Right cardiac atrium (tissue), 5 donors: ENCODE measurements at places on chromosomes 6 and 20. TPM values are rescaled to one million over a fixed set of nuclear protein-coding genes. Genes with fewer than 3 reads are reported as not detected.

- no peak for DNase-seq
Observed at GRCh38 chr20:53714524-53714923, 120.9 kb upstream of the ZNF217 start.

DNA sequence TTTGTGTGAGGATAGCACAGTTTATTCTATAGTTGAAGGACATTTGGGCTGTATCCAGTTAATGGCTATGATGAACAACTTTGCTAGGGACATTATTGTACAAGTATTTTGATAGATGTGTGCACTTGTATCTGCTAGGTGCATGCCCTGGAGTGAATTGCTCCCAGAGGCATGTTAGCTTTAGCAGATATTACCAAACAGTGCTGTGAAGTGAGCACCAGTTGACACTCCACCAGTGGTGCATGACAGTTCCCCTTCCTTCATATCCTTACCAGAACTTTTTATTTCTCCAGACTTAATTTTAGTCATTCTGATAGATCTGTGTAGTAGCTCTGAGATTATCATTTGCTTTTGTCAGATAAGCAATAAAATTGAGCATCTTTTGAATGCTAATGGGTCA is 48.9 kb upstream of the ENPP5 start:
- no peak for DNase-seq

GRCh38 chr20:57392512-57393271 is 1.5 kb downstream of the RBM38 start:
- peak; percentile 84 for DNase-seq

- DNase-seq = no peak
Observed at GRCh38 chr6:111548368-111548767, 57.3 kb downstream of the TRAF3IP2 start.

GRCh38 chr6:87914637-87915395 is 132.8 kb upstream of the SPACA1 start:
- DNase-seq = no peak

DNA sequence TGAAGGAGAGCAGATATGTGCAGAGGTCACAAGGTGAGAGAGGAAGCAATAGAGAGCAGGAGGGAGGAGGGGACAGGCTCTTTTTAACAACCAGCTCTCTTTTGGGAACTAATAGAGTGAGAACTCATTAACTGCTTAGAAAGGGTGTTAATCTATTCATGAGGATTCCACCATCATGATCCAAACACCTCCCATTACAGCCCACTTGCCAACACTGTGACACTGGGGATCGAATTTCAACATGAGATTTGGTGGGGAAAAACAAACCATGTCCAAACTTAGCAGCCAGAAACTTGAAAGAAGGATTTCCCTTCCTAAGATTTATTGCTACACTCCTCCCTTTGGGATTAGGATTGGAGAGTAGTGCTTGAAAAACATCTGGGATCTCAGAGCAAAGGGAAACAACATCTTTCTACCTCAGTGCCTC is 135.5 kb upstream of the PLCB4 start:
- peak; percentile 24 for DNase-seq

DNA sequence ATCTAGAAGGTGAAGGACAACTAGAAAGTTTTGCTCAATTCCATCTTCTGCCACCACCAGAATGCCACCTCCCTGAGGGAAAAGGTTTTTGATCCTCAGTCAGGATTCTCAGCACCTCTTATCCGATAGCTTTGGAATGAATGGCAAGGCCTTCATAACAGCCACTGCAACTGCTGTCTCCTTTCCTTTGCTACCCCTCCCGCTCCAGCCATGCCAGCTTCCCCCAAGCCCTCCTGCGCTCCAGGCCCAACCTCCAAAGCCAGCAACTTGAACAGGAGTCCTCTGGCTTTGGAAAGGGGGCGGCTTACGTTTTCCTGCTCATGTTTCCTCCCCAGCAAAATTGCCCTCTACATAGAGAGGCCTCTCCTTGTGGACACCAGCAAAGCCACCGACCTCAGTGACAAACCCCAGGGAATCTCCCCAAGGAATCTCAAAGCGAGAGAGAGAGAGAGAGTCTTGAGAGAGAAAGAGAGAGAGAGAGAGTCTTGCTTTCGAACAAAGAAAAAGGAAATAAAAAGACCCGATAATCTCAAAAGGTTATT is 420 bp upstream of the BTN2A1 start:
- DNase-seq = peak; percentile 53

- DNase-seq = no peak
Observed at GRCh38 chr6:47736083-47736700, 37.8 kb downstream of the ADGRF4 start.

DNA sequence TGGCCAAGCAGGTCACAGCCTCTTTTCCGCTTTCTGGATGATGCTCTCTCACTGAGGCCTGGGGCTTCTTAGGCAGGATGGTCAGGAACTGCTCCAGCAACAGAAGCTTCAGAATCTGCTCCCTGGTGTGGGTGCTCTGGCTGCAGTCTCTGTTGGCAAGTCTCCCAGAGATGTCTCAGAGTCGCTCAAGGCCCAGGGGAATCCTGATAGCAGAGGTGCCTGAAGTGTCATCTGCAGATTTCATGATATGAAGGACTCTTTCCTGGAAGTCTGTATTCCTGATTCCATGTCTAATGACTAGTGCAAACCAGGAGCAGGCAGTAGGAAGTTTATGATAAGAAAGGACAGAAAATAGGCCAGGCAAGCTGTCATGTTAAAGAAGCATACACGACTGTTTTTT is 20.3 kb downstream of the ZSCAN31 start:
- DNase-seq = no peak

DNA sequence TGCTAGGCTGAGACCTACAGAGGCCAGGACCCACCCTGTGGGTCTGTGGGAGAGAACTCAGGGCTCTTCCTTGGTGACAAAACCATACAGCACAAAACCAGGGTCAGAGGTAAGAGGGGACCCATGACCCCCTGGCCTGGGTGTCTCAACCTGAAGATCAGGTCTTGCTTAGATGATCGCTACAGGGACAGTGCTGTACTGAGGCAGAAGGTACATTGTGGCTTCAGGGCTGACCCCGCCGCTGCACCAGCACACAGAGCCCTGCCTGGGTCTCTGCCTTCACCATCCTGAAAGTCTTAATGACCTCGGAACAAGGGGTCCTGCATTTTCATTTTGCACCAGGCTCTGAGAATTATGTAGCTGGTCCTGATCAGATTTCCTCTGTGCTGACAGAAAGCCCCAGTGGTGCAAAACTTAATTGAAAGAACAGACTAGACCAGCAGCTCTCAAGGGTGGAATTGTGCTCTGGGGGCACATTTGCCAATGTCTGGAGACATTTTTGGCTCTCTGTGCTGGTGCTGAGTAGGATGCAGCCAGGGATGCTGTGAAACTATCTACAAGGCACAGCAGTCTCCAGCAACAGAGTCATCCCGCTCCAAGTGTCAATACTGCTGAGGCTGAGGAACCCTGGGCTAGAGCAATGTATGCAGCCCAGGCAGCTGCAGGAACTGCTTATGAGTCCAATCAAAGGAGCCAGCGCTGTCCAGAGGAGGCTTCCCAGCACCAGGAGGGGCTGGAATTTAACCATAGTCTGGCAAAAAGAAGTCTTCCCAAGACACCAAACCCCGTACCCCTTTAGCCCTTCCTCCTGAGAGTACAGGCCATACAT is 254.9 kb downstream of the ERMARD start:
- no peak for DNase-seq

DNA sequence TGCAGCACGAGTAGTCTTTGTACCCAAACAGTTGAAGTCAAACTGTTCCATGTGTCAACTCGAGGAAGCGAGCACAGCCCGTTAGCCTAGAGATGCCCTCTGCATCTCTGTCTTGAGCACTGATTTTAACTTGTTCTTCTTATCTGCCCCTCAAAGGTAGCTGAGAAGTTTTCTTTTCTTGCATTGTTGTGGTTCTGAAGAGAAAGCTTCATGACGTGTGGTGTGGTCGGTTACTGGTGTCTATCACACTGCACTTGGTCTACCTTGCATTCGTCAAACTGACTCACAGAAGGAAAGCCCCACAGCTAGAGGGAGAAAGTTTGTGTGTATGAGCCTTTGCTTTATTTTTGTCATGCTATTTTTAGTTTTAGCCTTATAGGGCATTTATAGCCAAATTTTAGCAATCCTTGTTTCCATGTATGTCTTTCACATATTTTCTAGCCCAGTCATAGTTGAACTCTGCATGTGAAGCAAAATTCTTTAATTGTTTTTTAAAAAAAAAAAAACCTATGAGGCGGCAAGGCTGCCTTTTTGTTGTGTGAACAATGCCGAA is 115.1 kb downstream of the JAG1 start:
- no peak for DNase-seq

- no peak for DNase-seq
Observed at GRCh38 chr6:50816947-50817645, 1.6 kb upstream of the TFAP2B start.

GRCh38 chr20:53599378-53599777 is 5.7 kb upstream of the ZNF217 start:
- no peak for DNase-seq

- DNase-seq = no peak
Observed at GRCh38 chr20:57761413-57761734, 51.6 kb upstream of the PMEPA1 start.

DNA sequence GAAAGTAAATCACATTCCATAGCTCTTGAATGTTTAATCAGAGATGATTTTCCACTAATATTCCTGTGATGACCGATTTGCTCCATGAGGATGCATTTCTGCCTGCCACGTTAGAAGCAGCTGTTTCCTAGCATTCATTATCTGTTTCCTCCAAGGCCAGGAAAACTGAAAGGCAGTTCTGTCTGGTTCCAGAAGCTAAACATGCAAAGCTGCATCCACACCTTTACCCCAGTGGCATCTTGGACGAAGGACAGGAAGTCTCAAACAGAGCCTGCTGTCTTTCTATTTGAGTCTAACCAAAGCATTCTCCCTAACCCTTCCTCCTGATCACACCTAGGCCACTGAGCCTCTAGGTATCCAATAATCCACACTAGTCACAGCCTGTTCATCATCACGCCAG is 27.6 kb downstream of the CNKSR3 start:
- peak; percentile 7 for DNase-seq

Gene ZNF217
- 8.5 TPM for total RNA-seq

Gene ATXN1
- total RNA-seq = 47.6 TPM

Gene OTOR
- not detected for total RNA-seq

Gene ERVFRD-1
- not detected for total RNA-seq

Gene IPCEF1
- total RNA-seq = 1.2 TPM

Gene ADA
- total RNA-seq = 12.1 TPM

Gene EYS
- not detected for total RNA-seq

Gene ADGB
- not detected for total RNA-seq
